ENCODE measurements at places on chromosomes 1 and 21.

- DNase-seq: no peak
Measured at GRCh38 chr21:16573578-16573977, 843.8 kb downstream of the USP25 start.

DNA sequence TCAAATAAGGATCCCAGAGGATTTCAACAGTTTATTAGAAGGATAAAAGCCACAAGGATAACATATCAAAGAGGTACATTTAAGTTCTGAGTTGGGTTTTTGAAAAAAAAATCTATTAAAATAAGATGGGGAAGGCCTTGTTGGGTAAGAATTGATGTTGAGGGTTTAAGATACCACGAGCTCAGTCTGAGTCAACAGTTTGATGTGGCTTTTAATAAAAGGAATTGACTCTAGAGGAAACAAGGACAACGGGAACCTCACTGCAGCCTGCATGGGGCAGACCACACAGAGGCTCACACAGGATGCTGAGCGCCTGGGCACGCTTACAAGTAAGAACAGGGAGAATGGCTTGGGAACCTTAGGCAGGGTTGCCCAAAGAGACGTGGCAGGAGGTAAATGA is 107.5 kb downstream of the TIAM1 start:
- DNase-seq: peak; percentile 12

GRCh38 chr1:54777011-54777410 is 12.7 kb upstream of the PARS2 start:
- DNase-seq: no peak

GRCh38 chr1:65531972-65532570 is 111.6 kb downstream of the LEPR start:
- DNase-seq: no peak

GRCh38 chr1:206814716-206815341 is 42.5 kb upstream of the IL10 start:
- no peak for DNase-seq

GRCh38 chr1:84736445-84736844 is 46.2 kb upstream of the SSX2IP start:
- no peak for DNase-seq

- peak; percentile 57 for DNase-seq
Measured at GRCh38 chr1:26145041-26145959, 13.6 kb upstream of the FAM110D start.

- DNase-seq: no peak
Measured at GRCh38 chr1:193070386-193070753, 11.0 kb downstream of the RO60 start.

GRCh38 chr1:233143241-233143640 is 152.3 kb downstream of the PCNX2 start:
- no peak for DNase-seq

DNA sequence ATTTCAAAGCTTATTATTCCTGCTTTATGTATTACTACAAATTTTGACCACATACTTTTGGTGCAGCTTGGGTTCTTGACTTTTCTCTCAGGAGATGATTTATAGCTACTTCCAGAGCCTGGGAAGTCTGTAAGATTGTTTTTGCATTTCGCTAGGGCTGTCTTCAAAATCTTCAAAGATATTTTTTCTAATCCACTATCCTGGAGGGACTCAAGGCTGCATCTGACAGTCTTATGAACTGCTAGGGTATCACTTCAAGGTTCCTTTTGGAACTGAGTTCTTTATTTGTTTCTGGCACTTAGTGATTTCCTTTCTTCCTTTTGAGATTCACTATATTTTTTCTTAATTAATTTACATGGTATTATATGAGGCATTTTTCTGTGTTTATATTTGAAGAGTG is 90.0 kb upstream of the LYPLAL1 start:
- DNase-seq: no peak

GRCh38 chr1:98556521-98557158 is 104.9 kb upstream of the SNX7 start:
- DNase-seq: no peak

DNA sequence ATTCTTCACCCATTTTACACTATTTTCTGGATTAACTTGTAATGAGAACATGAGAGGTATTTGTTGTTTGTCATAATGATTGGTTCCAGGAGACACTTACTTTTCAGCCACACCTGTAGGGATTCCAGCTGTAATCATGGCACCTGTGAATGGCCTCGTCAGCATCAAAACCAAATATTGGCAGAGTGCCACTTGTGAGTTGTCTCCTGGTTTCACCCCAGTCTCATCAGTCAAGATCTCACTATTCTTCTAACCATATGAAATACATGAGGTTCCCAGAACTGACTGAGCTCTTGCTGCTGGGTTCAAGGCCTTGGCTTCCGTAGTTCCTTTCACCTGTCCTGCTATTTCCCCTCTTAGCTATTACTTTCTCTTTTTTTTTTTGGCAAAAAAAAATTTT is 246.6 kb upstream of the ADGRL2 start:
- DNase-seq: no peak

- DNase-seq: no peak
Measured at GRCh38 chr21:41641510-41641815, 125.4 kb downstream of the RIPK4 start.

- DNase-seq: no peak
Measured at GRCh38 chr1:151344291-151344690, 2.8 kb downstream of the RFX5 start.

DNA sequence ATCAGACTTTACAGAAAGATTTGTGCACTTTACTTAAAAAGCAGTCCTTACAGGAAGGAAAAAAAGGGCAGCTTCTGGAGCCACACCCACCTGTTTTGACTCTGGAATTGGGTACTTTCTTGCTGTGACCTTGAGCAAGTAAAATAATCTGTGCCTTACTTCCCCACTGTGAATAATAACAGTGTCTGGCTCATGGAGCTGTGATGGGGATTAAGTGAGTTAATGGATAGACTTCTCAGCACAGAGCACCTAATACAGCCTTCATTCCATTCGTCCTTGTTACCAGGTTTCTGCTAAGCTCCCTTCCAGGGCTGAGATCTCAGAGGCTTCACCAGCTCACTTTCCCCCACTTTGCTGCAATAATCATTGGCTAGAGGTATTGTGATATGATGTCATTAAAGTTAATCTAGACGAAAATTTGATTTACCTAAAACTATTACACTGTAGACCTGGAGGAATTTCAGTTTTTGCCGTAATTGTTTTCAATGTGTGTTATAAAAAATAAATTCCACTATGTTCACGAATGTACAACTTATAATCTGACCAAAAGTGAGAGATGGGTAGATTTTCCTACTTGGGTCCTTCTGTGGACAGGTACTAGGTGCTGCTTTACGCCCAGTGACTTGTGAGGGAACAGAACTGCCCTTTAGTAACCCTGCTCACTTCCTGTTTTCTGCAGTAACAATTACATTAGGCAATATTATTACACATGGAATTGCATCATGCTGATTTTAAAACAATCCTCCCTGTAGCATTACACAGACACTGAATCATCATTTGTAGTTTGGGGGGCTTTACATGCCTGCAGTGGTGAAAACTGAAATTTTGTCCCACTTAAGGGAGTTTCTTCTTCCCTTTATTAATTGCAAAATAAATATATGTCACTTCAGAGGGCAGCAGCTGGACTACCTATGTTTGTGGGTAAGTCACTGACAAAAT is 19.7 kb upstream of the ABCG1 start:
- DNase-seq: no peak

DNA sequence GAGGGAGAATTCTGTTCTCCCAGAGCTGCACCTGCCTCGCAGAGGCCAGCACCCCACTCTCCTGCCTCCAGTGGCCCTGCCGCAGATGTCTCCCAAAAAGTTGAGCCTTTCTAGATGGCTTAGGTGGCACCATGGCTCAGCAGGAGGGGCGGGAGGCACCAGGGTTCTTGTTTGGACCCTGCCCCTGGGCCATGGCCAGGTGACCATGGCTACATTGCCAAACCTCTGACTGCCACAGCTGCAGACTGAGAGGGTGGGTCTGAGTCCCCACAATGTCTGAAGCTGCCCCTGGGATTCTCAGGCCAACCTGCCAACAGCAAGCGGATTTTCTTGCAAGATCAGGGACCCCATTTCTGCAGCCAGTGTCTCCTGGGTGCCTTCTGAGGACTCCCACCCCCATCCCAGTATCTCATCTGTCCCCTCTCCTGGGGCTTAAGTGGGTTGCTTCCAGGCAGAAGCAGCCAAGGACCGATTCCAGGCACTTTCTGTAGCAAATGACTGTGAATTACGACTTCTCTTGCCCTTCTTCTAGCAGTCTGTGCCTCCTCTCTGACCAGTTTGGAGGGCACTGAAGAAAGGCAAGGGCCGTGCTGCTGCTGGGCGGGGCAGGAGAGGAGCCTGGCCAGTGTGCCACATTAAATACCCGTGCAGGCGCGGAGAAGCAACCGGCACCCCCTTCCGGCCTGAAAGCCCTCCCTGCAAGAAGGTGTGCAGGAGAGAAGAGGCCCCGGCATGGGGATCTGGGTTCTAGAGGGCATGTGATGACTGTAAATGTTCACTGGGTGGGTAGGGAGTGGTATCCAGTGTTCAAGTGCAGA is 22.5 kb downstream of the SESN2 start:
- no peak for DNase-seq

- no peak for DNase-seq
Measured at GRCh38 chr1:23727362-23727811, 15.9 kb upstream of the ELOA start.

- DNase-seq: no peak
Measured at GRCh38 chr1:4851385-4852065, 197.1 kb downstream of the AJAP1 start.

GRCh38 chr1:159897962-159898361 is 2.0 kb downstream of the CFAP45 start:
- DNase-seq: no peak

- DNase-seq: no peak
Measured at GRCh38 chr1:168137515-168137821, 738 bp upstream of the GPR161 start.

DNA sequence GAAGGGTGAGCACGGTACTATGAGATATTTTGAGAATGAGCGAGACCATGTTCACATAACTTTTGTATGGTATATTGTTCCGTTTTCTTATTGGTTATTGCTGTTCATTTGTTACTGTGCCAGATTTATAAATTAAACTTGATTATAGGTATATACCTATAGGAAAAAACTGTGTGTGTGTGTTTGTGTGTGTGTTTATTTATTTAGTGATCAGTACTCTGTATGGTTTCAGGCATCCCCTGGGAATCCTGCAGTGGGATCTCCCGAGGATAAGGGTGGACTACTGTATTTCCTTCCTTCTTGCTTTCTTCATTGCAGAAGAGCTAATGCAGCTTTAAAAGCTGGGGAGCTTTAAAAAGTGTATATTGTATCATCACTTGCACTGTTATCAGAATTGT is 8.0 kb upstream of the ASH1L start:
- DNase-seq: no peak

- DNase-seq: no peak
Measured at GRCh38 chr1:193542690-193543089, 356.3 kb upstream of the B3GALT2 start.

DNA sequence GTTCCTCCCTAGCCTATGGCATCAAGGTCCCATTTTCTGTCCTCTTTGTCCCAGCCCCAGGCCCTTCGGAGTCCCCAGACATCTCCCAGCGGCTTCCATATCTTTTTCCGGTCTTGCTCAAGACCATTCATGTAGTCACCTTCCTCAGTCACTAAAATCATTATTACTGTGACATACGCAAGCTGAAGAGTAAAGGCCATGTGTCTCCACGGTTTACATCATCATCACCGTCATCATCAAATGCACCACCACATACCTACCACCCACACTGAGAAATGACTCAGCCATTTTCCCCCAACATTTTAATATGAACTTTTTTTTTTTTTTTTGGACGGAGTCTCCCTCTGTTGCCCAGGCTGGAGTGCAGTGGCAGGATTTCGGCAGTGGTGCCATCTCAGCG is 43.4 kb downstream of the FHAD1 start:
- DNase-seq: no peak

GRCh38 chr1:904310-904950 is 19.3 kb upstream of the SAMD11 start:
- peak; percentile 54 for DNase-seq

DNA sequence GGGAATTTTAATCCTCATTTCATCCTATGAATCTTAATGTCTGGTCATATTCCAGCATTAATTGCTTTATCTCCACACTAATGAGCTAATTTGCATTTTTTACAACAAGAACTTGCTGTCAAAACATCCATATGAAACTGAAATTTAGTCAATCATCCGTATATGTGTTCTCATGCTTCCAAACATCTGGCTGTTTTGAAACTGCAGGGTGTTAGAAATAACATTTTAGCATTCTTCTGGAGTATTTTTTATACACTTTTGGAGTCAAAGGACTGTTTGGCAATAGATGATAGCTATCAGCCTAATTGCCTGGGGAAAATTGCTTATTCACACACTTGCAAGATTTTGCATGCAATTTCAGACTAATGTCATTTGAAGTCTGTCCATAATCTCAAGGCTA is 1639.3 kb downstream of the KCNT2 start:
- no peak for DNase-seq

DNA sequence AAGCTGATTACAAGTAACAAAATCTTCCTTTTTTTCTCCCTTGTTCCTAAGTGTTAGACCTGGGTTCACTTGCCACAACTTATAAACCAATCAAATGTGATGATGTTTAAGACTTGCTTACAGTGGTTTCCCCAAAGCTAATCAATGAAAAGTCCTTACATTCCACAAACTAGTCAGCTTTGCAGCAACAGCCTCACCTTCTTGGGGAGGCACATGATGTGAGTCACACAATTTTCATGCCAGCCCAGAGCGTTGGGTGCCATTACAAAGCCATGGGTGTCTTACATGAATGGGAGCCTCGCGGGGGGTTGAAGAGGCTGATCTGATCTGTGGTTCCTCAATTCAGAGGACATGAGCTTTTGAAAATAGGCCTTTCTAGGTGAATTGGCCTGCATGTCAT is 91.6 kb upstream of the UBE2U start:
- DNase-seq: no peak

Data from T-helper 22 cell (primary cell).